ENCODE measurements at places on chromosomes 2 and 18.

DNA sequence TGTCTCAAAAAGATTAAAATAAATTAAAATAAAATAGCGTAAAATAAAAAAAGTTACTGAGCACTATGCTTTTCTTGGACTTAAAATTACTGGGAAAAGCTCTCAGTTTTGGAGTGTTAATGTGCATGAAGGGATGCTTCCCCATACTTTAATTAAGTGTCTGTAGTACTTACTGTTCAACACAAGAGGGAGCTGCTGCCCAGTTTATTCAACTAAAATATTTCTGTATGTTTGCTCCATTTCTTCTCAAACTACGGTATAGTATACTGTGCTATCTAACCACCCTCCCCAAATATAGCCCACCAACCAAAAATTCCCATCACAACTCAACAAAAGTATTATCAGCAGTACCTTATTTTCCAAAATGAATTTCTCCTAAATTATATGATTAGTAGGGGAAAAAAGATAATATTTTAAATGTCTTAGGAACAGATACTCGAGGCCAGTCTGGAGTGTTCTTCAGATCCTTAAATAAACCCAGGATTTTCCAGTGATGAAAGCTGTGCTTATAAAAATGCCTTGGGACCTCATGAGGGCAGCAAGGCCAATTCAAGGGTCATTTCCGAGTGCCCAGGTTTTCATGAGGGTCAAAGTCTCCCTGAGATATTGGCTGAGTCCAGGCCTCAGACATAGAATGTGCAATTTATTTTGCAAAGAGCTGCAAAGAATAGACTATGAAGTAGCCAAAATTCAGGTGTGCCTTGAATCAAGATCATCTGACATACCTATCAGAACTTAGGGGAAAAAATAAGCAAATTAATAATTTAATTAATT is 64.1 kb downstream of the CHRNA1 start:
- peak; percentile 64 for DNase-seq

DNA sequence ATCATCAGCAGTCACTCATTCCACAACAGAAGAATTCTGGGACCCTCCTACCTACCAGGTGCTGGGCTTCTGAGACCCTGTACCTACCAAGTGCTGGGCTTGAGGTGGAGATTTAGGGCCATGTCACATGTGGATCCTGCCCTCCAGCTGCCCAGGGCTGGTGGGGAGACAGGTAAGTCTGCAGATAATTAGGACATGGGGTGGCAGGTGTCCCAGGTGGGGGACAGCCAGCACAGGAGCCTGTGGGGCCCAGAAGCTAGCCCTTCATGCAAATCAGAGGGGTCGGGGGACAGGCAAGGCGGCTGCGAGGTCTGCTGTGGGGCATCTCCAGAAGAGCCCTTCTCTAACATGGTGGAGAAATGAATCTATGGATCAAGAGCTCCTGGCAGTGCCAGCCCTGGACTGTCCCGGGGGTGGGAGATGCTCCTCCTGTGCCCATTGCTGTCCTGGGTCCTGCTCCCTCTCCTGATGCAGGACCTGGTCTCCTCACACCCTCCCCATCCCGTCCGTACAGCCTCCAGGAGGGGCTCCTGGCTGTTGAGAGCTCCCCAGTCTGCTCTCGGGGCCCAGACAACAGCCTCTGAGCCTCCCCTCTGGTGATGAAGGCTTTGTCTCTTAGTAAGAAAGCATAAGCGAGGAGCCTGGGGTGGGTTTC is 106.3 kb upstream of the GLI2 start:
- DNase-seq = no peak

- no peak for DNase-seq
Measured at GRCh38 chr18:76657911-76658470, 162.9 kb upstream of the ZNF516 start.

DNA sequence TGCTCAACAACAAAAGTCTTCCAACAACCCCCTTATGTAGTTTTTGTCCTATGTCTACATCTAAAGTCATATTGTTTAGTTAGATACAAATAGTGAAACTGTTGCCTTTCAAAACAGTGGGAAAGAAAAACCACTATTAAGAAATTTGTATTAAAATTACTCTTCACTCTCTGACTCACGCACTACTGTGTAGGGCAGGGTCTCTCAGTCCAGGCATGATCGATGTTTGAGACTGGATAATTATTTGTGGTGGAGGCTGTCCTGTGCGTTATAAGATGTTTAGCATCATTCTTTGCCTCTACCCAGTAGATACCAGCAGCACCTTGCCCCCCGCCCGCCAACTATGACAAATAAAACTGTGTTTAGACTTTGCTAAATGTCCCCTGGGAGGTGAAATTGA is 369.4 kb upstream of the ZEB2 start:
- no peak for DNase-seq

DNA sequence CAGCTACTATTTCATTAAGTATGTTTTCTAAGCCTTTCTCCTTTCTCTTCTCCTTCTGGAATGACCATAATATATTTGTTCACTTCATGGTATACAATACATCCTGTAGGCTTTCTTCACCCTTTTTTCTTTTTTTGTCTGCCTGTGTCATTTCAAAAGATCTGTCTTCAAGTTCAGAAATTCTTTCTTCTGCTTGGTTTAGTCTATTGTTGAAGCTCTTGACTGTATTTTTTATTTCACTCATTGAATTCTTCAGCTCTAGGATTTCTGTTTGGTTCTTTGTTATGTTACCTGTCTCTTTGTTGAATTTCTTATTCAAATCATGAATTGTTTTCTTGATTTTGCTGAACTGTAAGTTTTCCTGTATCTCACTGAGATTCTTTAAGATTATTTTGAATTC is 109.9 kb downstream of the TMEM131 start:
- DNase-seq = no peak

DNA sequence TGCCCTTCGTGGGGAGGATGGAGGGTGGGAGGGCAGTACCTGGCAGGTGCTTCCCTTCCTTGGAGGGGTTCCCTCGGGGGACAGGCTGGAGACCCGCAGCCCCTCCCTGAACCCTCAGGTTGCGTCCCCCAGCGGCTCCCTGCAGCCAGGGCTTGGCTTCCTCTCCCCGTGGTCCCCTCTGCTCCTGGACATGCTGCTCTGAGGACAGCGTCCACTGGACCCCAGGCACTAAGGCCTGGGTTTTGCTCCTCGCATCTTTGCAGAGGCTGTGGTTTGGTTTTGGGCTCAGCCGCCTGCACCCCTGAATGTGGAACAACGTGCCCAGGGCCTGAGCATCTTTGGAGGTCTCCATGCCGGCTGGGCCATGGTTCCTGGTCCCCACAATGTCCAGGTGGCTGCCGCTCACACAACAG is 133.5 kb downstream of the PTGR3 start:
- no peak for DNase-seq

- no peak for DNase-seq
Measured at GRCh38 chr2:3168230-3168891, 209.3 kb downstream of the EIPR1 start.

GRCh38 chr2:142299021-142299420 is 168.2 kb upstream of the LRP1B start:
- no peak for DNase-seq

DNA sequence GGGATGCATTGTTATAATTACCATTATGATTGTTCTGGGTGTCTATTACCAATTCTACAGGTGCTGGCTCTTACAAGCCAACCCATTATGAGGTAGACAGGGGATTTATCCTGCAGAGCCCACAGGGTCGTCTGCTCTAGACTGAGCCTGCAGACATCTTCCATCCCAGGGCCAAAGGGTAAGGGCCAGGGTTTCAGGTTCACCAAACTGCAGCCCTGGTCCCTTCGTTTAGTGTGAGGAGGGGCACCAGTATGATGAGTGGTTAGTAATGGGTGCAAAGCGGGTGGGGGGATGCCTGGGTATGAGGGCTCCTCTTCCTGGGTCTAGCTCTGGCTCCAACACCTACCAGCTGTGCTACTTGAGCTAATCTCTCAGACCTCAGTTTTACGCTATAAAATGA is 1.2 kb upstream of the ARID5A start:
- DNase-seq = no peak

Measured in activated CD4-positive, alpha-beta T cell treated with anti-CD3 and anti-CD28 coated beads, Interleukin-2, amount 10 ng/mL, durations not matched to agents 7 days and 5 days (primary cell).